Activated gamma-delta T cell treated with anti-CD3 and anti-CD28 coated beads, Interleukin-2, amount 50 U/mL, for 16 hours (primary cell): ENCODE measurements at places on chromosomes 2 and 18.

DNA sequence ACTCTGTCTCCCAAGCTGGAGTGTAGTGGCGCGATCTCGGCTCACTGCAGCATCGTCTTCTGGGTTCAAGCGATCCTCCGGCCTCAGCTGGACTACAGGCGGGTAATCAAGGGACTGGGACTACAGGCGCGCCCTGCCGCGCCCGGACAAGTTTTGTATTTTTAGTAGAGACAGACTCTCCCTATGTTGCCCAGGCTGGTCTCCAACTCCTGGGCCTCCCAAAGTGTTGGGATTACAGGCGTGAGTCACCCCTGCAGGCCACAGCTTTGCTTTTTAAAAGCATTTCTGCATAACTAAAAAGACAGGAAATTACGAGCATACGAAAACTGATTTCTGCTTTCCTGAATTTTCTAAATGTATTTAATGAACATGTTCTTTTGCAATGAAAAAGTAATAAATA, 916 bp upstream of the OSBPL1A start:
- DNase-seq, result no peak

GRCh38 chr2:202771741-202772460, 99.7 kb downstream of the ICA1L start:
- no peak for DNase-seq

DNA sequence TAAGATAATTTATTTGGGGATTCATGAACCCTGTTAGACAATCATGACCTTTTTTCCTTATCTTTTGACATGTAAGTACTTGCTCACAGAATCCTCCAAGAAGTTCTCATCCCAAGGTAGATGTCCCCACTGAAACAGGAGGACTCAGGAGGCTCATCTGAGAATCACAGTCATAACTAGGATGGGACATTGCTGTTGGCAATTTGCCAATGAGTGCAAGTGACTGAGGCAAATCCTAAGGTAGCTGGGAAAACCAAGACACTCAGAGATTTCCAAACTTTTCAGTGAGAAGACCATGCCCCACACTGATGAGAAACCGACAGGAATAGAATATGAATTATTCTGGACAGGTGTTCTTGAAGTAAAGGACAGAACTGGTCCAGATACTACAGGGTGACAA, 735.0 kb downstream of the TMEM182 start:
- DNase-seq, result no peak

DNA sequence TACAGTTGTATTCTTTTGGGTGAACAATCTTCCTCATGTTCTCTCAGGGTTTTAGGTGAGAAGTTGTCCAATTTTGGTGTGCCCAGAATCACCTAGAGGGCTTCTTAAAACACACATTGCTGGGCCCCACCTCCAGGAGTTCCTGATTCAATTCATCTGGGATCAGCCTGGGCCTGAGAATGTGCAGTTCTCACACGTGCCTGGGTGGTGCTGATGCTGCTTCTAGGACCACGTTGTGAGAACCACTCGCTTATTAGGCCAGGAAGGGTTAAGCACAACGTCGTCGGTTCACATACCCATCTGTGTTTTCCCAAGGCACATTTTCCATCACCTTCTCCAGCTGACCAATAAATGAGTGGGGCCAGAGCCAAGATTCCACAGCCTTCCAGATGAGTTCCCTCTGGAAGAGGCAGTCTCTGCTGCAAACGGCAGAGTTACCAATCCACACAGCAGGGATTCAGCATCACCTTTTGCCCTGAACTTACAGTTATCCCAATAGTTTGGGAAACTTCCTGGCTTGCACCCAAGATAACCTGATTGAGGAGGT, 277.7 kb upstream of the HNRNPA3 start:
- no peak for DNase-seq

DNA sequence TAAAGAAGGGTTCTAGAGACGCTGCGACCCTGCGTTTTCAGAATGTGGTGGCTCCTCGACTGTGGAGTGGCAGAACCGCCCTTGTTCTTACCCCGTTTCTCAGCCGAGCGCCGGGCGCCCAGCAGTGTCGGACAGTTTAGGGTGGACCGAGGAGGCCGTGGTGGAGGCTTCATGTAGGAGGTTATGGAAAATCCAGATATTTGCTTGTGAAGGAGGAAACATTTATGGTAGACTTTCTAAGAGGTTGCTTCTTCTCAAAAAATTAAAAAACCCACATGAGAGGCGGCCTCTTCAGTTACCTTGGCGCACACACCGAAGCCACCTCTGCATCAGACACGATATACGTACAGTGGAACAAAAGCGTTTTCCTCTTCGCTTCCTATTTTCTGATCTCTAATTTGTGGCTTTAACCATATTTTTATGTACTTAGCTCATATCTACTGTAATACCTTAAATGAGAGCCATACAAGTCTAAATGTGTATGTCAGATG, 120.8 kb downstream of the NFATC1 start:
- no peak for DNase-seq

DNA sequence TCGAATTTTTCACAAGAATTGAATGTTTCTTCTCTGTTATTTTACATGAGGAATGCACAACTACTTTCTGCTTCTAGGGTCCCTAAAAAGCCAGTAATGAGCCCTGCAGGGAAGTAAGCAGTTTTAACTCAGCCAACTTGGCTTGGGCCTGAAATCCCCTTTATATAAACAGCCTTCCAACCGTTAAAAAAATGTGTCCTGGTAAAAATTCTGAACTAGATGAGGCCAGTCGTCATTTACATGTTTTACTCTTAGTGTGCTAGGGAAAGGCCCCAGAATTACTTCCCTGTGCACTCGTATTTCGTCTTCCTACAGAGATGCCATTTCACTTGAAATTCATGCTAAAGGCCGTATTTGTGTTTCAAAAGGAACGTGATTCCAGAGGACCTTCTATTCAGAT, 42.4 kb upstream of the RPE start:
- no peak for DNase-seq

DNA sequence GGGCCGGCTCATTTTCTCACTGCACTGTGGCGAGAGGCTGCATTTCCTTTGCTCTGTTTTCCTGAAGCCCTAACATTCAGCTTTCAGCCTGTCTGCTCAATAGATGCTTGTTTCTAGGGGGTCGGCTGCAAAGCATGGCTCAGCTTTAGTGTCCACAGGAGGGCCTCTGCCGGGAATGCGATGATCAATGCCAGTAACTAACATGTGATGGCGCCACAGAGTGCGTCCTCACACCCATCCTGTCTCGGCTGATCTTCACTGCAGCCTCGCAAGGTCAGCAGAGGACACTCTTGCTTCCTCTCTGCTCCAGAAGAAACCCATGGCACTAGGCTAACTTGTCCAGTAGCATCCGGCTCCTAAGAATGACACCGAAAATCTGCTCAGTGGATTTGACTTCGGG, 156.4 kb upstream of the PXDN start:
- DNase-seq, result no peak

- DNase-seq, result no peak
Observed at GRCh38 chr2:207412787-207413310, 116.9 kb upstream of the CREB1 start.

DNA sequence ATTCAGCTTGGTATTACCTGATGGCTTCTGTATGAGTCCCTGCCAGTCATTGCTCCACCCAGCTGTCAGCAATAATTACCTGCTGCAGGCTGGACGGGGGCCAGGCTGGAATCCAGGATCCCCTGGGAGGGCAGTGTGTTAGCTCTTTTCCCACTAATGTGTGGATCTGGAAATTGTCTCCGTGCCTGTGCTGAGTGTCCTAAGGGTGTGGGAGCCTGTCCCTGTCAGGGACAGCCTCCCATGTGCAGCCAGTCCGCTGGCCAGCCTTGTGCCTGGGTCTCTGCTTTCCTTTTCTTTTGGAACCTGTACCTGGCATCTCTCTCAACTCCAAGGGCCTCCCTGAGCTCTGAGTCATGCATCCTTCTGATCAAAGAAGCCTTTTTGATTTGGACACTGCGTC, 107.2 kb upstream of the SPRED2 start:
- no peak for DNase-seq

DNA sequence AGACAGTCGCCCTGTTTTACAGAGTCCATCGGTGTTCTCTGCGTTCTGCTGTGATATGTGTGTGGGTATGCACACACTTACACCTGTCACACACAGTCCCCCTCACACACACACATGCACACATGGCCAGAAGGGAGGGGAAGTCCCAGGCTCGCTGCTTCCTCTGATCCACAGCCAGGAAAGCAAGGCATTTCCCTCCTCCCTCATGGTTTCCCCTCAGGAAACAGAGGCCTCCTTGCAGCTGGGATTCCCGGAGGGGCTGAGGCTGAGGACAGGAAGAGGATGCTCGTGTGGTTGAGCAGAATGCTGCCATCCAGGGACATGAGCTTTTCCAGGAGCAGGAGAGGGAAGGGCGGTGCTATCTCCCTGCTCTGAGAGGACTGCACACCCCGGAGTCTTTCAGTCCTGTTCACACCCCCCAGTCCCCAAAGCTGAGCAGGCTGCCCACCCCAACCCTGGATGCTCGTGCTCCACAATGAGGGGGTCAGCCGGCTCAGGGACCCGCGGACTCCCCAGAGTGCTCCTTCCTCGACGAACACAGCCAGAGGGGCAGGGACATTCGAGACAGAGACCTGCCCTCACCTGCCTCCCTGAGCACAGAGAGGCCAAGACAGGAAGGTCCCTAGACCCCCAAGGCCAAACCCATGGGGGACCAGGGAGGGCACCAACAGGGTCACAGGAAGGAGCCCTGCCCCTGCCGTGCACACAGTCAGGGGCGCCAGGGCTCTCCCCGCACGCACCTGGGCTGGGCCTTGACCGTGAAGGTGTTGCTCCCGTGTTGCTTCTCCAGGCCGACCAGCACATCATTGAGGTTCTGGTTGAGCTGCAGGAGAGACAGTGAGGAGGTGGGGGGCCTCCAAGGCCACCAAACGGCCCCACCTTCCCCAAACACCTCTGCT, 45.3 kb downstream of the BIN1 start:
- no peak for DNase-seq

- no peak for DNase-seq
Observed at GRCh38 chr2:62334009-62334408, 138.1 kb downstream of the B3GNT2 start.

- DNase-seq, result no peak
Observed at GRCh38 chr18:44325903-44326635, 354.6 kb upstream of the SETBP1 start.

- DNase-seq, result no peak
Observed at GRCh38 chr2:10717628-10718027, 3.8 kb upstream of the ATP6V1C2 start.

GRCh38 chr18:60987963-60988362, 345.3 kb upstream of the CDH20 start:
- DNase-seq, result no peak

- no peak for DNase-seq
Observed at GRCh38 chr2:189624648-189625355, 36.5 kb upstream of the ASNSD1 start.

- DNase-seq, result no peak
Observed at GRCh38 chr2:64515086-64515485, 9.0 kb upstream of the AFTPH start.

DNA sequence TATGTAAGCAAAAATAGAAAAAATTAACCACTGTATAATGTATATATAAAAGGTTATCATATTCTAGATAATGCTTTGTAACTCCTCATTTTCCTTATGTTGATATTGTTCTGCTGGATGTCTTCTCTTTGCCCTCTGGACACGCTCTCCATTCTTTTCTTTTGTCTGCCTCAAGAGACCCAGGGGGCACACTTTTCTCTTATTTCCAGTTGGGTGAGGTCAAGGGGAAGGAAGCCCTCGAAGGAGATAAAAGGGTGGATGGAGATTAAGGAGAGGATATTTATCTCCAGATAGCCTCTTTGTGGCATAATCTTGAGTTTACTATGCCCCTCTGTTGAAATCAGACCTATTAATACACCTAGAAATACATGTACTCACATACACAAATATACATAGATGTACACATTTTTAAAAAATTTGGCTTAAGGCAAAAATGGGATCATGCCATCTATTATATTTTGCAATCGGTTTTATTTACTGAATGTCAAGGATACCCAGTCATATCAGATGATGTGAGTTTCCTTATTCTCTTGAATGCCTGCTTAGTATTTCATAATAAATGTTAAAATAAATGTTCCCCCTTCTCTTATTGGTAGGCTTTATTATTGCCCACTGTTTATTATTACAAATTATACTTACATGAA, 65.3 kb downstream of the LCLAT1 start:
- no peak for DNase-seq

DNA sequence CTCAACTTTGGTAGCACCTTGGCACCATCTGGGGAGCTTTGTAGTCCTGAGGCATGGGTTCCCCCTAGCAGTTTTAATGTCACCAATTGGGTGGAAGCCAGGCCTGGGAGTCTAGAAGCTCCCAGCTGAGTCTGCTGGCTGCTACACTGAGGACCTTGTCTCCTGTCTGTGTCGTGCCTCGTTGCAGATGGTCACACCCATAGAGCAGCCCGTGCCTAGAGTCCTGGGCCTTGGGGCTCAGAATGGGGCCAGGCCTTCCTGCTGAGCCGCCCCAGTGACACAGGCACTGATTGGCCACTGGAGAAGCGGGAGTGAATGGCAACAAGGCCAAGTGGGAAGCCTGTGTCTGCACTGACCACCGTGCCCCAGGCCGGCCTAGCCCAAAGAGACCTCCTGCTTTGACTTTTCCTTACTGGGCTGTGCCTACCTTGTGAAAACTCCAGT, 113.2 kb downstream of the SH3RF3 start:
- no peak for DNase-seq

- DNase-seq, result no peak
Observed at GRCh38 chr2:81007104-81007503, 702.6 kb upstream of the LRRTM1 start.

DNA sequence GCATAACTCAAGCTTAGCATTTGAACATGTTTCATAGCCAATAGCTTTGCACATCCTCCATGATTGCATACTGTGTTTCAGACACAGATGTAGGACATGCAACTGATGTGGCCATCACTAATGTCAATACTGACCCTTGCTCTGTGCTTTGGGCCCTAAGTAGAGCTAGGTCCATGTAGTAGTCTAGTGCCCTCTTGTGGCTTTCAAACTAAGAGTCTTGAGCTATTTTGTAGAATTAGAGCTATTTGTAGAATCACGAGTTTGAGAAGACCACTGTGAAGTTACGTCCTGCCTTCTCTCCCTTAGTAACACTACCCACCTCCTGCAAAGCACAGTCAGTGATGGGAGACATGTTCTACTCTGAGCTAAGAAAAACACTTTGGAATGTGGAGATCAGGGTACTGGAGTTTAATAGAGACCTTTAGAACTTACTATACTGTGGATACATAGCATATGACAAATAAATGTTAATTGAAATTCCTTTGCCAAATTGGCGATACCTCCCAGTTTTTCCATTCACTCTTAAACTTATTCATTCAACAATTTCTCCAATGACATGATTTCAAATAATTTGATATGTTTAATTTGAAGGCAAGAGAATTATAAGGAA, 306.5 kb upstream of the TNP1 start:
- no peak for DNase-seq

GRCh38 chr2:51151490-51152140, 119.7 kb upstream of the NRXN1 start:
- no peak for DNase-seq
